Muscle of leg (tissue), 16 donors: ENCODE measurements at places on chromosomes 7 and 10.

GRCh38 chr10:17585016-17585415 lies 32.2 kb downstream of the HACD1 start:
- DNase-seq: no peak

DNA sequence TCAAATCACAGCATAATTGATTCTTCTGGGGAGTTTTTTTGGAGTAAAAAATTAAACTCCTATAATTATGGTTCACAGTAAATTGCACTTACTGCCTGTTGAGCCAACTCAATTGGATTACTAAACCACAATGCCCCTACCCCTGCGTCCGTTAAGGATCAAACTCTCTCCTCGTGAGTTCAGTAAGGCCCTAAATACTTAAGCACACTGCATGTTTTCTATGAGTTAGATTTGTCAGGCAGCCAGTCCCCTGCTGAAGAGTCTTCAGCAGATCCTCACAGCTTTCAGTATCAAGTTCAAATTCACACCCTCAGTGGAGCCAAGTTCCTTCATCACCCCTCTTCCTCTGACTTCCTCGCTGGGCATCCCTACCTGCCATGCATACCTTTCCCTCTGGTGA lies 275.0 kb upstream of the BMPER start:
- no peak for DNase-seq

GRCh38 chr10:59885430-59886134 lies 20.8 kb downstream of the CCDC6 start:
- DNase-seq: peak; percentile 46

GRCh38 chr10:43119416-43120115 lies 18.7 kb upstream of the CSGALNACT2 start:
- DNase-seq: no peak
